NCI-H2107 (cell line): ENCODE measurements at places on chromosomes 6 and 20.

DNA sequence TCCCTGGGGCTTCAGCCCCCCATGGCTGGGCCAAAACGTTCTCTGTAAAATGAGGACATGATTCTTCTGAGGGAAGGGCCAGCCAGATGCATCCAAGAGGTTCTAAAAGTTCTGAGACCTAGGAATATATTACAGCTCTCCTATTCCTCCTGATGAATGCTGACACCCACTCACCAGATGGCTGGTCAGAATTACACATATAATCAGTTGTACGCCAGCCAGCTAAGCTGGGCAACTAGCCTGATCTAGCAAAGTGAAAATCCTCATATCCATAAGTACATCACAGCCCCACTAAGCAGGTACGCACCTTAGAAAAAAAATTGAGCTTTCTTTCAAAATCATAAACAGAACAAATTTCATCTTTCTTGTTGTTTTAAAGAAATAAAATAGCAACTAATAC lies 34.8 kb downstream of the C6orf118 start:
- DNase-seq, result no peak

- peak; percentile 47 for DNase-seq
Measured at GRCh38 chr6:75893058-75893775, 144.2 kb downstream of the MYO6 start.

DNA sequence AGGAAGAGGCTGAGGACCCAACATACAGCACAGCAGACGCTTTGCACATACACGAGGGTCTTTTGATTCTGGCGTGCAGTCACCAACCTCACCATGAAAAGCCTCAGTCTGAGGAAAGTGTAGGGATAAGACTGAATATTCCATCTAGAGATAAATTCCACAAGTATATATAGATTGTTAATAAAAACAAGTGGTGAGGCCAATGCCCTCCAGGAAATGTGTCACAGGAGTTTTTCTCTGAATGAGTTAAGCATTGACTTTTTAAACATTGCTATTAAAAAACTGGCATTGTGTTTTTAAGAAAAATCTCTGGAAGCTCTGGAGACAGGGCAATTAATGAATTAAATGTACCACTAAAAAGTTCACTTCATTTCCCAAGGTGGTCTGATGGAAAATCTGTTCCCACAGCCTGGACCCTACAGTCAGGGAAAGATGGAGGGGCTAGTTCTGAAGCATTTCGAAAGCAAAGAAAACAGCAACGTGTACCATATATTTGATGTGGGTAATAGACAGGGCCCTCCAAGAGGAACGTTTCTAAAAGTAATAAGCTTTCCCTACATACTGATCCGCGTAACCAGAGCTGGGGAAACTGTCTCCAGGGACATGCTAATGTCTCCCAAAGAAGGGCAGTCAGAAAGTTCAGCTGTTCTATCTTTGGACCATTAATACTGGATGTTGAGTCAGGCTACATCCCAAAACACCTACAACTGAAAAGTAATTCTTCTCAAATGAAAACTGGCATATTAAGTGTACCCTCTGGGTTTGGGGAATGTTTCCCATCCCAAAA lies 301.1 kb downstream of the FOXC1 start:
- no peak for DNase-seq

DNA sequence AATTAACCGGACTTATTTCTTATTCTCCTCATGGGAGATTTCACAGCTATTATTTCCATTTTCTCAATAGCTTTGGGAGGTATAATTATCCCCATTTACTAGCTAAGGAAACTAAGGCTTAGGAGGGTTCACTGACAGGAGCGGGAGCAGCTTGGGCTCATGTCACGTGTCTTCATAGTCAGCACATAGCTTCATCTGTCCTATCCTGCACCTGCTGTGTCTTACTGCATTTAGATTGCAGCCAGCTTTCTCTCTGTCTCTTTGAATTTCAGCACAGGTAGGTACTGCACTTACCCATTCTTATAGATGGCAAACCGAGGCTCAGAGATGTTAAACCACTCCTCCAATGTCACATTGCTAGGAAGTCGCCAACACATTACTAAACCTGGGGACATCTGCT lies 839.9 kb downstream of the MAFB start:
- DNase-seq, result no peak

DNA sequence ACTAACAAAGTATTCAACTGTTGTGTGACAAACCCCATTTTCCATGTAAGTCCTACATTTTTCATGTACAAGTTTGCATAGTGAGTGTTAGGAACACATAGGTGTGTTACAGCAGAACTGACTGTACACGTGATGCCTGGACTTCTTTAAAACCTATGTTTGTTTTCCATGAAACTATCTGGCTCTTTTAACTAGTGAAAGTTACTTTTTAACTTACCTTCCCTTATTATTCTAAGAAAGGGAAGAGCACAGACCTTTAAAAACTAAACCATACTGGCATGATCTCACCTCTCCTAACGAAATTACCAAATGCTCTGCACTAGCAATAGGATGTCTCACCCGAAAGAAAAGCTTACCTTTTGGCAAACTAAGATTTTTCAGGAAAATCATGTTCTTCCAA lies 87.8 kb downstream of the CENPW start:
- DNase-seq, result no peak

- DNase-seq, result no peak
Measured at GRCh38 chr6:163340201-163340887, 74.2 kb upstream of the QKI start.
